Right kidney (tissue), 9 donors: ENCODE measurements at places on chromosomes 11 and 22.

GRCh38 chr11:68213135-68213515 lies at the start of gene KMT5B:
KMT5B (minus strand) TSS chr11:68213296; CDS start chr11:68190076, 23,220 bp downstream.
- DNase-seq = no peak

GRCh38 chr22:44956840-44957767 lies 52.7 kb downstream of the PHF21B start:
- DNase-seq = peak; percentile 51

DNA sequence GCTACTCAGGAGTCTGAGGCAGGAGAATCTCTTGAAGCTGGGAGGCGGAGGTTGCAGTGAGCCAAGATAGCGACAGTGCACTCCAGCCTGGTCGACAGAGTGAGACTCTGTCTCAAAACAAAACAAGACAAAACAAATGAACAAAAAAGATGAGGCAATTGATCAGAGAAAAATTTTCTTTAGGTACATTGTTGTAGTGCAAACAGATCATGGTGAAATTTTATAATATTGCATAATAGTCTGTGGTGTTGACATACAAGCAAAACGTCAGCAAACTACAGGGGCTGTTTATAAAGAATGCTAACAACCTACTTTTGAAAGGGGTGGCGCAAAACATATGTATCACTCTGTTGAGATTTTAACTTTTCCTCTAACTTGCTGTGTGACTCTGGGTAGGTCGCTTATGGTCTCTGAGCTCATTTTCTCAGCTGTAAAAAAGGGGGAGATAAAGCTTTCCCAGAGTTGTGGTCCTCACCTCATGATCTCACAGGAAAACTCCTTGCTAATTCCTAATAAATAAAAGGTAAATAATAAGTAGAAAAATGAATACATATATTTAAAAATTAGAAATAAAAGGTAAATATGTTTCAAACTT lies 64.8 kb upstream of the NUP160 start:
- no peak for DNase-seq

DNA sequence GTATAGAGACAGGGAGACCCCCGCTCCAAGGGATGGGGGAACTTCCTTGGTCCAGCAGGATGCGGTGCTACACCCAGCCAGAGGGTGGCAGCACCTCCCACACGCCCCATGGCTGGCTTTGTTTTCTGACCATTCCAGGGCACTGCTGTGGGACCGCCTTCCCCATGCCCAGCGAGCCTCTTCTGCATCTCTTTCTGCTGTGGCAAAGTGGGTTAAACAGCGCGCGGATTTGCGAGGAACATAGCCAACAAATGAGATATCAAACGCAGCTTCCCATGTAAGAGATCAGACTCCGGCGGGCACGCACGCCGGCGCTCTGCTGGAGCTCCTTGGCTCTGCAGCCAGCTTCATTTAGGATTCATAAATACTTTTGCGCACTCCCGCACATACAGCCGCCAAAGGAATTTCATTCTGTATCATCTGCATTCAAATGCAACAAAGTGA lies 485.8 kb upstream of the CADM1 start:
- no peak for DNase-seq

DNA sequence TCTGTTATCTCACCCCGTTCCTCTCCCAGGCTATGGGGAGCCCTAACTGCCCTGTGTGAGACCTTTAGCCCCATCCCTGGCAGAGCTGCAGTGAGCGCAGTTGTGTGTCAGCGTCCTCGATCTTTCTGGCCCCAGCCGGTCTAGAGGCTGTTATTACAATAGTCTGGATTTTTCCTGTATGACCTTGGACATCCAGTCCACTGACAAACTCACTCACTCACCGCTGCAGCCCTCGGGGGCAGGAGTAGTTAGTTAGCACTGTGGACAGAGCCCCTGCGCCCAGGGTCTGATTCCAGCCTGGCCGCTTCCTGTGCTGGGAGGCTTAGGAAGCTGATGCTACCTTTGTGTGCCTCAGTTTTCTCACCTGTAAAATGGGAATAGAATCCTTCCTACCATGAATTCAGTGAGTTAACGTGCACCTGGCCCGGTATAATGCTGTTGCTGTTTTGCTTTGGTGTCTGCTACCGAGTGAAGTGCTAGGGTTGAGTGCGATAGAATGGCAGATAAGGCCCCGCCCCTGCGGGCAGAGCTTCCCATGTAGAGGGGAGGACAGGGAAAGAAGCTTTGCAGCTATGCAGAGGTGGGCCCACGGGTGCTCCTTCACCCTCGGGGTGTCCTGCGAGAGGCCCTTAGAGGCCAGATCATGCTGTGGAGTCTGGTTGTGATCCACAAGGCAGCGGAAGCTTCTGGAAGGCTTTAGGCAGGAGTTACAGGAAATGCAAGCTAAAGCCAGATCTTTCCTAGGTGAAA lies 3.0 kb downstream of the LRP5 start:
- DNase-seq = no peak

GRCh38 chr11:24688981-24689380 lies 192.1 kb downstream of the LUZP2 start:
- DNase-seq = no peak

DNA sequence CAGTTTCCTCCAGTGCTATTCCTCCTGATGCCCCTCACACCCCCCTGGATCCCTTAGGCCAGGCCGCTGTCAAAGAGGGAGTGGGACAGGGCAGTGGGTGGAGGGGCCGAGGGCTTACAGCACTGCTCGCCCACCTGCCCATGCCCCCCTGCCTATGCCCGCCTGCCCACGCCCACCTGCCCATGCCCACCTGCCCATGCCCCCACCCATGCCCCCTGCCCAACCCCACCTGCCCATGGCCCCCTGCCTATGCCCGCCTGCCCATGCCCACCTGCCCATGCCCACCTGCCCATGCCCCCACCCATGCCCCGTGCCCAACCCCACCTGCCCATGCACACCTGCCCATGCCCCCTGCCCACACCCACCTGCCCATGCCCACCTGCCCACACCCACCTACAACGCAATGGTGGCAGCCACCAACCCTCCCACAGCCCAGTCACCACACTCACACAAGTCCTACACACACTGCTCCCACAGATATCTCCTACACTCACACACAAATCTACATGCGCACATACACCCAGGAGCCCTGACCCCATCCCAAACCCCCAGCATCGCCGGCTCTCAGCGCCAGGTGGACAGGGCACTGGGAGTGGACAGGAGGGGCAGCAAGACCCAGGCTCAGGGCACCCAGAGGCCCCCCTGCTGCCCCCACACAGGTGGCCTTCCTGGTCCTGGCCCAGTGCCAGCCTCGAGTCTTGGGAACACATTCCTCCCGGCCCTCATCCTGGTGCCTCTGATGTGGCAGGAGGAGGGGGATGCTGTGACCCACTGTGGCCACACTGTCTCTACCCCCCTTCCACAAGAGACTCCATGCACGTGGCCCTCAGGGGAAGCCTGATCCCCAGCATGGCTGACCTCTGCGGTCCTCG lies 61.8 kb downstream of the CYTH4 start:
- no peak for DNase-seq

DNA sequence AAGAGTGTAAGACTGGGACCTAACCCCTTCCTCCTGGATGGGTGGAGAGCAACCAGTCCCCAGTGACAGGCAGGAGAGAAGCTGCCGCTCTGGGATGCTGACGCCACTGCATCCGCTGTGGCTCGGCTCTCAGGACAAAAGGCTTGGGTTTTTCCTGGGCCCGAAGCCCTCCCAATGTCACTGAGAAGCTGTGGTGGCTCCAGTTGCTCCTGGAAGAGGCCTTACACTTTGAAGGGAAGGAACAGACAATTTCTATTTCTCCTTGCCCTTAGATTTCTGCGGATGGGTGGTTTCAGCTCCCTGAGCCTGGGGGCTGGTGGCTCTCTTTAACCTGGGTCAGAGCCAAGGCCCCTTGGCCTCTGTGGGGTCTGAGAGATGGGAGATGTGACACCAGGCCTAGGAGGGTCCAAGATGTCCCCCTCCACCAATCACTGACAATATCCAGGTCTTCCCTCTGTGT lies 21.4 kb downstream of the TPBGL start:
- no peak for DNase-seq

DNA sequence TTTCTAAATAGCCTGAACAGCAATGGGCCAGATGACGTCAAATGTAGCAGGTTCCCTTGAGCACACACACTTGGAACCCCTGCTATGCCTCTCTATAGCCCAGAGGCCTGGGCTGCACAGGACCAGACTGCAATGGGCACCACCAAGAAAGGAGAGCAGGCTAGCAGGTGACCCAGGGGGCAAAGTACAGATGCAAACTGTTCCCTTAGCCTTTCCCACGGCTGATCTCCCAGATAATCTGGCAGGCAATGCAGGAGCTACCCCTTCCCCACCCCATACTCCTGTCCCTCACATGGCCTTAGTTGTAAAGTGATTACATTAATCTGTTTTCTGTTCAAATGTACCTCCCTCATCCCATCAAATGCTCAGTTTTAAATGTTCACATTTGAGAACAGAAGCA lies 41.3 kb downstream of the SMCO4 start:
- no peak for DNase-seq

DNA sequence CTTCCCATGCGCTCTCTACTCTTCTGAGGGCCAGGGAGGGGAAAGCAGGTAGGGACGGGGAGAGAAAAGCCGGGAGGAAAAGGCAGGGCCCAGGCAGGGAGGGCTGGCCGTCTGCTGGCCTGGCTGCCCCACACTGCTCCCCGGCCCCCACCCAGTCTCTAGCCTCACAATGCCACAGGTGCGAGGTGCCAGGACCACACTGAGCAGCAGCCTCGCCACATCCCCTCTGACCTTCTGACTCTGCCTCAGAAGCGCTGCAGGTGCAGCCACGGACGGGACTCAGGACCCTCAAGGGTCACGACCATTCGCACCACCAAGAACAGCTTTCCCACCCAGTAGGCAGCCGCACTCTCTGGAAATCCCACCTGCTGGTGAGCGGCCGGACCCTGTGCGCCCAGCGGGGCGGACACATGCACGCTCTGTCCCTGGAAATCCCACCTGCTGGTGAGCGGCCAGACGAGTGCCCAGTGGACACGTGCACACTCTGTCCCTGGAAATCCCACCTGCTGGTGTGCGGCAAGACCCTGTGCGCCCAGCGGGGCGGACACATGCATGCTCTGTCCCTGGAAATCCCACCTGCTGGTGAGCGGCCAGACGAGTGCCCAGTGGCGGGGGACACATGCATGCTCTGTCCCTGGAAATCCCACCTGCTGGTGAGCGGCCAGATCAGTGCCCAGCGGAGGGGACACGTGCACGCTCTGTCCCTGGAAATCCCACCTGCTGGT lies 20.1 kb downstream of the TOLLIP start:
- no peak for DNase-seq

DNA sequence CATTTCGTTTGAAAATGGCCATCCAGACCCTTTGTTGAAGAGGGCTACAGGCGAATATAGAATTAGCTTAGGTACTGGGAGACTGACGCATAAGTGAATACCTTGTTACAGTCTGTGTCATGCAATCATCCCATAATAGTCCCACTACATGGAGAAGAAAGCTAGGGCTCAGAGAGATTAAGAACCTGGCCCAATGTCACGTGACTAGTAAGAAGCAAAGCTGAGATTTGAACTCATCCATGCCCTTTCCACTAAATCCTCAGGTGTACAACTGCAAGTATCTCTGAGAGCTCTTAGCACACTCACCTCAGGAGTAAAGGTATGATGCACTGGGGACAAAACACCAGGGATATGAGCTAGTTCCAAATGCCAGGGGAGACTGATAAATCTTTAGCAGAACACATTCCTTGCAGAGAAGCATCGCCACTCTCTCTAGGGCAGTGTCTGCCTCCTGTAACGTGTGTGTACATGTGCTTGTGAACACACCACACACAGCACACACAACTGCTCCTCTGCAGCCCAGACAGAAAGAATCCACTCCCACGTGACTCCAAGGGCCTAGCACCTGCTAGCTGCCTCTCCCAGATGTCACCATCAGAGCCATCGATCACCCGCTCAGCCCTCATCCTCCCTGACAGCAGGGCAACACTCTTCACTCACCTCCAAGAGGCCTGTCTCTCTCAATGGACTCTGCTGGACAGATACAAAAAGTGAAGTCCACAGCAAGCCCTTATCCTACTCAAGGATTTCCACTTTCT lies 402.8 kb downstream of the NXPE2 start:
- DNase-seq = no peak

DNA sequence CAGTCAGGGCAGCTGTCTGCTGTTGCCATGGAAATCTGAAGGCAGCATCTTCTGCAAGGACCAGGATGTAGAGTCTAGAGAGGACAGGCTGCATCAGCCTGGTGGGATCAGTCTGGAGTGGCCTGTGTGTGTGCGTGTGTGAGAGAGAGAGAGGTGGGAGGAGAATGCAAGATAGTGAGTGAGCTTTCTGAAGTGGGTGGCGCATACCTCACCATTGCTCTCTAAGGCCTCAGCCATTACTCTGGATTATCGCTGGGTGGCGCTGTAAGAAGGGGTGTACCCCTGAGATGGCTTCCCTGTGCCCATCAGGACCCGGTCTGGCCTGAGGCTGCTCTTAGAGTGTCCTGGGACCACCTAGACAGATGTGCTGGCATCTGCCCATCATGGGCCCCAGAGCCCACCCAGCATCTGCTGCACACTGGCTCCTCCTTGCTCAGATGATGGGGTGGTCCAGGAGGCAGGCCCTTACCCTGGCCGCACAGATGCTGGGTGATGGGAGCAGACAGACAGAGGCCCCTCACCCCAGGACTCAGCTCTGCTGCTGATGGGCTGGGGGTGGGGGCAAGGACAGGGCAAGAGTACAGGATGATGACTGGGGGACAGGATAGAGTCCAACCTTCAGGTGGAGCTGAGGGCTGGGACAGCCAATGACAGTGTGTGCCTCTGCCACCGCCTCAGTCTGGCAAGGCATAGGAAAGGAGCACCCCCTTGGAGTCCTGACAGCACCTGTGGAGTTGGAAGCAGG lies 25.7 kb upstream of the TUB start:
- DNase-seq = no peak

DNA sequence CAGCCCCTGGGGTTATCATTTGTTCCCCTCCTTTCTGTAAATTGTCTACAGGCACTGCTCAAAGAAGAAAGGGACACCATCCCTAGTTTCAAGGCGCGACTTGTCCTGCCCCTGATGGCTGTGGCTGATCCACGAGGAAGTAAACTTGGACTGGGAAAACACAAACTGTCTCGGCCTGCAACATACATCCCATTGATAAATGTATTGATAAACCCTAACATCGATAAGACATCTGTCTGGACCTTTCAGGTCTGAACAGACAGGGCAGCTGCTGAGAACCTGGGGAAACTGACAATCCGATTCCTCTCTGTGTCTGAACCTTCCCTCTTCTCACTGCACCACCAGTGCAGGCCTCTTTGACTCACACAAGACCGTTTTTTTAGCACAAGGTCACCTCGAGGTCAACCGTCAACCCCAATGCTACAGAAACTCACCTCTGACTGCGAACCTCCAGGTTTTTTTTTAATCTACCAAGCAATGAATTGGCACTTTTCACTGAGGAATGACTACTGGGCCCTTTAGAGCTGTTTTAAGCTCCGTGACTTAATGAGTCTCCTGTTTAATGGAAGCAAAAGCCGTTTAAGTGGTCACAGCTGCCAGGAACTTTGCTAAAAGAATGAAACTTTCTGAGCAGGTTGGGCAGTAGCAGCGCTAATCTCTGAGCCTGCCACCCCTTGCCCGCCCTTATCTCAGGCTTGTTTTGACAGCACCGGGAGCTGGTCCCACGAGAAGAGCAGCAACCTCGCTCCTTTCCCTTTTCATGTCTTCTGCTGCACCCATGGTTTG lies 203.8 kb upstream of the TMEM45B start:
- DNase-seq = no peak

DNA sequence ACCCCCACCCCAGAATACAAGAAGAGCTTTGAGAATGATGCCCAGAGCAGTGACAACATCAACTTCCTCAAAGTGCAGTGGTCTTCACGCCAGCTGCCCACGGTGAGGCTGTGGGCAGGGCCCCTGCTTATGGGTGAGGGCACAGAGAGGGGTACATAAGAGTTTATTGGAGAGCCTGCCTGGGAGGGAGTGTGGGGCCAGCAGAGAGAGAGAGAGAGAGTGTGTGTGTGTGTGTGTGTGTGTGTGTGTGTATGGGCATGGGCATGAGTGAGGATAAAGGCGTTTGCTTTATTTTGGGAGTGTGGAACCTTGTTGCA lies 9.5 kb downstream of the PHOX2A start:
- no peak for DNase-seq
